Activated CD4-positive, alpha-beta T cell treated with anti-CD3 and anti-CD28 coated beads, Interleukin-2, amount 50 U/mL, for 1 hour (primary cell): ENCODE measurements at places on chromosomes 7 and 10.

DNA sequence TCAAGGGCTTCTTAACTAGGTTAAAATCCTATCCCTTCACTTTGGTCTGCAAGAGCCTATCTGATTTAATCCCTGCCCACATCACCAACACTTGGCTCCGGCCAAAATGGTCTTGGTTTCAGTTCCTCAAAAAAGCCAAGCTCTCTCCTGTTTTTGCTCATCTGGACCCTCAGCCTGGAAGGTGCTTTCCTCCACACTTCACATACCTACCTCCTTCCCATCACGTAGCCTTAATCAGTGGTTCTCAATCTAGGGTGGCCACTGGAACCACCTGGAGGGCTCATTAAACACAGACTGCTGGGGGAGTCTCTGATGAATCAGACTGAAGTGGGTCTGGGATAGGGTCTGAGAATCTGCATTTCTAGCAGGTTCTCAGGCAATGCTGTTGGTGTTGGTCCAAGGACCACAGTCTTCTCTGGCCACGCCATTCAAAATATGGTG lies 227.0 kb upstream of the AOAH start:
- no peak for DNase-seq

GRCh38 chr10:120514035-120514620 lies 57.1 kb downstream of the PLPP4 start:
- DNase-seq, result no peak

DNA sequence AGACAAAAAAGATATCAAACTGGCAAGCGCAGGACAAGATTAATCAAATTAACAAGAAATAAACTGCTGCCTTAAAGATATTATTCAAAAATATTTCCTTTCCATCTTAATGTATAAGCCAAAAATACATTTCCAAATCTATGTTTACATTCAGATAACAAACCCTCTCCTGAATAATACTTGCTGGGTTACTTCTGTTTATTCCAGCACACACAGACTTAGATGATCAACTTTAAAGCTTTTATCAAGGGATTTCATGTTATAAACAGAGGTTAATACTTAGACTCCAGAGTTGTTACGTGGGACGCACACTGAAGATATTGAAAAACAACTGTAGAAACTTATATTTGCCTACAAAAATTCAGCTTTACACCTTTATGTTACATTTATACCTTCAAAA lies 33.6 kb downstream of the LMOD2 start:
- no peak for DNase-seq

GRCh38 chr7:128672927-128673517 lies 930 bp downstream of the GARIN1A start:
- DNase-seq, result no peak

DNA sequence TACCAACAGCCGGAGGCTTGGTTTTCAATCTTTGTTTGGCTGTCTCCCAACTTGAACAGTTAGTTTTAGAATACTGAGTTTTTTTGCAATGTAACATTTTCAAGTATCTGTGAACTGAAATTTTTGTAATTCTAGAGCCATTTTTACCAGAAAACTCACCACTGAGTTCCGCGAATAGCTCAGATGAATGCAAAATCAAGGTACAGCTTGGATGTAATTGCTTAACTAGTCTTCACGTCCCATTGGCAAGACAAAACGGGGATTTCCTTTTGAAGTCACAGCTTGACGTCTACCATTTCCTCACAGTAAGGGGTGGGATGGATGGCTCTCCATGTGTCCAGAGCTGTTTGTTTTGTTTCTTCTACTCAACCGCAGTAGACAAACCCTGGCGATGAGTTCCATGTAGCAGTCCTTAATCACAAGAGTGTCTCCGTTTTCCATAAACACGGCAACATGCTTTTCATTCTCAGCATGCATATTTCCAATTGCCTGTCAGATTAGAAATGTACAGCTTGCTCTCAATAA lies 55.8 kb upstream of the FGFR2 start:
- DNase-seq, result no peak

DNA sequence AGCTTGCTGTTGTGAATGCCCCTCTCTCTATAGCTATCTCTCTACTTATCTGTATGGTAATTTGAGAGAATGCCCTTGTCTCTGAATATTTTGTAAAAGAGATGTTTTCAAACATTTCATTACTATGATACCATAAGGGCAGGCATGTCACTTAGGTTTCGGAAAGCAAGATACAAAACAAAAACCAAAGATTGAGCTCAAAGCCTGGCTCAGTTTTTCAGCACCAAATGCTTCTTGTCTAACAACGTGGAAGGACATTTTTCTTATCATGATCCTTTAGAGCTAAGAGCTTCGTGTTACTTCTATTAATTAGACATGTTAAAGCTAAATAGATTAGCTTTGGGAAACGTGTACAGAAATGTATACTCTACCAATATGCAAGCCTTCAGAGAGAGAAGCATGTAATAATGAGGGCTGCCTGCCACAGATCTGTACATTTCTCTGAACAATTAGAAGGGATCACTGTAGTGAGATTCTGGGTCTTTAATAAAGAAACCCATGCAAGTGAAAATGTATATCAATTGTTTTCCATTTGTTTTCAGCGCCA lies 148.9 kb downstream of the ARID5B start:
- no peak for DNase-seq

DNA sequence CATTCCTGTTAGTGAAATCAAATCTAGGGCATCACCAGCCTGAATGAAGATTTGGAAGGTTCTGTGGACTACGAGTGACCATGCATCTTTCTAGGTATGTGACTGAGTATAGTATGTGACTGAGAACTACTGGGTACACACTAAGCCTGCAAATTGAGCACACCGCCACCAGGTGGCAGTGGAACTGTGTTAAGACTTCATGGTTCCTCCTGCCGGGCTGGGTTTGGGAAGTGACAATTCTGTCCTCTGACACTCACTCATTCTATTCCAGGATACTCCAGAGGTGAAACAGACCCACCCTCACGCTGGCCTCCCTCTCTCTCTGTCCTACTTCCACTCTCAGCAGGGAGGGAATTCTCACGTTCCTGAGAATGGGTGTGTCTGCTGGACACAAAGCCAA lies 84.0 kb upstream of the TMEM248 start:
- no peak for DNase-seq

DNA sequence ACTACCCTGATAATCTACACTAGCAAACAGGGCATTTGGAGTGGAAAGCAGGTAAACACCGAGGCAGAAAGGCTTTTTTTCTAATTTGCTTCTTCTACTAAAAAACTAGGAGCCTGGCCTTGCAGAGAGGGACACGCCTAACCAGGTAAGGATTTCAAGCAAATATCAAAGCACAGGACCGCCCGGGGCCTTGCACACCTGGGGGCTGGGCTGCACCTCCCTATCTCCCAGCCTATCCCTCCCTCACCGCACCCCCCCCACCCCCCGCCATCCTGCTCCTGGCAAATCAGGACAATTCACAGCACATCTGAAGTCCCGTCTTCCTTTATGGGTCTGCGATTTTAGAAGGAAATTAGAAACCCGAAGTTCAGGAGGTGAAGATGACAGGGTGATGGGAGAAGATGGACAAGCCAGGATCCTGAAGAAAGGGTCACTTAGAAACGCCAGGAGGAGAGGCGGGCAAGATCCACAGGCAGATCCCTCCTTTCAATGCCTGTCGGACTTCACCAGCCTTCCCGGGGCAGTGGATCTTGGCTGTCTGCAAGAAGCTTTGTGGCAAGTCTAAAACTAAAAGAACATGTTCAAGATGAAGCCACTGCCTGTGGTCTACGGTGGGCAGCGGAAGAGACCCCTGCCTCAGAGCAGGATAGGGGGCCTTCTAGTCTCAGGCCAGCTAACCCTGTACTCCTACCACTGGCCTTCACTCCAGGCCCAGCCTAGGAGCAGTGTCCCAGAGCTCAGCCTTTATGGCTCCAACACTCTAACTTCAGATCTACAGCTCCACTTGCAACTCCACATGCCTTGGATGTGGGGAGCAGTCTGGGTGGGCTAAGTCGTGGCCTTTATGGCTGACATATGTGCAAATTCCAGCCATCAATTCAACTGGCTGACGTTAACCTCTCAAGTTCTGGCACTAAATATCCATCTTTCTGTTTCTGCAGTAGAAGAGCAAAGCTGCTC lies 43.9 kb downstream of the TNS3 start:
- no peak for DNase-seq

GRCh38 chr7:44665531-44666213 lies 59.2 kb downstream of the OGDH start:
- no peak for DNase-seq

- no peak for DNase-seq
These were observed 71.6 kb downstream of the SH2D4B start for GRCh38 chr10:80609331-80609730.

DNA sequence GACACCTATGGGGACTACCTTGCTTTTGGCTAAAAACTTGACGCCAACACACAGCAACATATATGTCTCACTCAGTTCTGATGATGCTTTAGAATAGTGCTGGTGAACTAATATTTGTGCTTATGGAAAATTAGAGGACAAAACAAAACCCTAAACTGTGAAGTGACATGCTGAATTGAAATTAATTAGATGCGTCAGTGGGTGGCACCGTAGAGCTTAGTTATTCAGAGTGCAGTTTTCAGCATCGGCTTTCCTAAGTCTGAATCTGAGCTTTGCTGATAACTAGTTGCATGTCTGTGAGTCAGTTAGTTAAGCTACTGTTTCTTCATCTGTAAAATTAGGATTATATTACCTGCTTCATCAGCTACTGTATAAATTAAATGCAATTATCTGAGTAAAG lies 245.0 kb upstream of the SORCS1 start:
- DNase-seq, result no peak

DNA sequence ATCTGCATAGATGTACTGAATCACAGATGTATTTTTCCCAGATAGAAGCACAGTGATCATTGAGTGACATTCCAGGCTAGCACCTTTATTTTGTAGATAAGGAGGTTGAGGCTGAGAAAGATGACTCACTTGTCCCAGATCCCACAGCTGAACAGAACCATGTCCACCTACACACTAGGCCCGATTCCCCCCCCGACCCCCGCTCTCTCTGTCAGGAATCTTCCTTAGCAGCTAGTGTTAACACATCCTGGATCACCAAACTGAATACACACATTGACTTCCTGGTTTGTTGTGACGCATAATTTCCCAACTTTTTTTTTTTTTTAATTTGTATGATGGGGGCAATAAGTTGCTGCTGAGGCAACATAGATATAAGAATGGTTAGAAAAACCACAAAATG lies 5.2 kb downstream of the SFMBT2 start:
- DNase-seq, result no peak
